ENCODE measurements at places on chromosomes 2 and 18.

DNA sequence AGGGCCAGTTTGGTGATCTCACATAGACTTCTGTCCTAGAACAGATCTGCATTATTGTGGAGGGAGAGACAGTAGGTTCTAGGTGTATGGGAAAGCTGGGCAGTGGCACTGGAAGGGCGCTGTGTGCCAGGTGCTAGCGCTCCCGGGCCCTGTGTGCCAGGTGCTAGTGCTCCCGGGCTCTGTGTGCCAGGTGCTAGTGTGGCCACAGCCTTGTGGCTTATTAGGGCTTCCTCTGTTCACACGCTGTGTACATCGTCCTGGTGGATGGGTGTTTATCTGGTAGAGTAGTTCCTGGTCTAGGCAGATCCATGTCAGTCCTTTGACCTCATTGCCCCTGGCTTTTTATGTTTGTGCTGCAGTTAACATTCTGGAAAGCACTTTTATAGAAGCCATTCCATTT is 263.4 kb downstream of the AGAP1 start:
- no peak for DNase-seq

GRCh38 chr2:186751078-186751477 is 57.2 kb downstream of the FAM171B start:
- DNase-seq = no peak

DNA sequence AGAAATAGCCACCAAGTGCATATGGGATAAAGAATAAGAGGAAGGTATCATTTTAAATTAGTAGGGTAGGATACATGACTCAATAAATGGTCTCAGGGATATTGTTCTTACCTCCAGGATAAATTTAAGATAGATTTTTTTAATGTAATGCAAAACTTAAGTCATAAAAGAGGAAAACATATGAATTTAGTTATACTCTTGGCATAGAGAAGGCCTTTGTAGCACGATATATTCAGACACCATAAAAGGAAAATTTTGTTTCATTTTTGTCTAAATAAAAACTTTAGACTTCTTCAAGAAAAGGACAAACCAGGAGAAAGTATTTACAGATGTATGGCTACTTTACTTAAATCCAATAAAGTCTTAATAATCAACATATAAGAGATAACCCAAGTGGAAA is 78.5 kb upstream of the CAB39 start:
- DNase-seq = no peak

DNA sequence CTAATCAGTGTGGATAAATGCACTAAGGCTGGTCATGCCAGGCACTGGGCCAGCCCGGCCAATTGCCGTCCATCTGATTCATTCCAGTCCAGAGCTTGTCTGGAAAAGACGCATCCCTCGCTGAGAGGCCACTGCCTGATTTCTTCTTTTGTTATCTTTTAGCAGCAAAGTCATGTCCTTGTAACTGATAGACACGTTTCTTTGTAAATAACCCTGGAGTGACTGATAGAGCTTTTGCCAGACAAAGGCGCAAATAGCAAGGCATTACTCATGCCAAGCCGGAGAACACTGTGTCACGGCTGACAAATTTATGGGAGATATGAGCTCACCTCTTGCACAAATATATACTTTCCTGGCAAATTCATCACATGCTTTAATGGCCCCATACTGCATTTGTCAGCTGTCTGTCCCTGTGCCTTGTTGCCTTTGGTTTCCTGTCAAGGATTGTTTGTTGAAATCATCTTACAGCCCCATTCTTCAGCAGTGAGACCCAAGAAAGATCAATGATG is 164.4 kb downstream of the ETAA1 start:
- DNase-seq = no peak

- no peak for DNase-seq
Observed at GRCh38 chr2:173090276-173090877, 14.7 kb downstream of the MAP3K20 start.

DNA sequence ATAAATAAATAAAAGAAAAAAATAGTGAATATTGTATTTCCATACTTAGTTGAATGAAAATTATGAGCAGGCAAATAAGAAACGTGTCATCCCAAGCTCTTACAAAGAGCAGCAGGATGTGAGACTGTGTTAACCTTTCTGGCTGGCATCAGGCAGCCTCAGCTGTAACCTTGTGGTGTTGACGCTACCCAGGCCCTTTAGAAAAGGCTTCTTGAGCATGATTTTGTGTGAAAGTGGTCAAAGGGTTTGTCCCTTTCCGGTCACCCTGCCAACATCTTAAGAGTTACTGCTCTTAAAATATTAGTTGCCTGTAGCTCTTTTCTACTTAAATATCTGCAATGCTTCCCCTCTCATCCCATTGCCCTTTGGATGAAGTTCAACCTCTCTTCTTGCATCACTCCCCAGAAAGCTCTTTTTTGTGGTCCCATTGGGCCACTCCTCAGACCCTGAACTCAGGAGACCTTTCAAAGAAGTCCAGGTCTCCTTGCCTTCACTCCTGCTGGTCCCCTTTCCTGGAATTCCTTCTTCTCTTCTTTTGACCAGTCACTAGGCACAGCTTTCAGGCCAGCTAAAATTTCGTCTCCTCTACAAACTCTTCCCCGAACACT is 35.0 kb downstream of the RHOB start:
- DNase-seq = no peak

GRCh38 chr2:65974067-65974723 is 460.7 kb upstream of the MEIS1 start:
- no peak for DNase-seq

- DNase-seq = no peak
Observed at GRCh38 chr2:170086117-170086688, 91.7 kb upstream of the MYO3B start.

DNA sequence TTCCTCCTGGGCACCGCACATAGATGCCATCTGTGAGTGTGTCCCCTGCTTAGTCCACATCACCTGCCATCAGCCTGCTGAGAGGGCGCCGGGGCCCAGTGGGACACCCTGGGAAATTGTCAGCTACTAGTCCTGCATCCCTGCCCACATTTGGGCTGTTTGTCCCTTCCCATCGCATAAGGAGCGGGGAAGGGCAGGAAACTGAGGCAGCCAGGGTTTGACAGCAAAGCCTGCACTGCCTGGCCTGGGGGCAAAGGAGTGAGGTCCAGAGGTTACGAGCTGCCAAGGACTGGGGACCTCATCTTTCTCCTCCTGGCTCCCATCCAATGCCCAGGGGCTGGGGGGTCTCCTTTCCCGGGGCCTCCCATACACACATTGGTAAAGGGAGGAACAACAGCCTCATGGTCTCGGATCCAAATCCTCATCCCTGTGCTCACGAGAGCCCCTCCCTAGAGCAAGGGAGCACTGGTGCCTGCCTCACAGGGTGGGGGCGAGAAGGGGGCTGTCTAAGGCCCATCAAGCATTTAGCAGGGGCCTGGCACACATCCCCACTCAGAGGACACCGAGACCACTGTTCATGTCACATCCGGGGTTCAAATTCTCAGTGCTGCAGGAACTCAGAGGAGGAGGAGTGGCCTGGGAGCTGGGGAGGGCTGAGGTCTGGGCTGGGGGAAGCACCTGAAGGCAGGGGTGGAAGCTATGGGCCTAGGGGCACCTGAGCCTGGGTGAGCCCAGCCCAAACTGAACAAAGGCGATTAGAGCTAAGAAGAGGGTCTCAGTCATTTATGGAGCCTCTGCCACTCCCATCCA is 113.8 kb downstream of the SMAD7 start:
- no peak for DNase-seq

DNA sequence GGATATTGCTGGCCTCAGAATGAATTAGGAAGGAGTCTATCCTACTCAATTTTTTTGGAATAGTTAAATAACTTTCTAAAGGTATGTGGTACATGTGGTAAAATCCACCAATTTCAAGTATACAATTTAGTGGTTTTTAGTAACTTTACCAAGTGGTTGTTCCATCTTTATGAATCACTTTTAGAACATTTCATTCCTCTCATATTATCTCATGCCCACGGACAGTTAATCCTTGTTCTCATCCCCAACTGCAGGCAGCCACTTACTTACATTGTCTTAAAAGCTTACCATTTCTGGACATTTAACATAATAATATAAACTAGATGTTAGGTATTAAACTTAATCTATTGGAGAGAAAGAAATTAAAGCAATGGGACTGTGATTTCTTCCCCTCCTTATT is 146.3 kb upstream of the ZC3H15 start:
- no peak for DNase-seq

GRCh38 chr18:10138719-10139118 is 224.9 kb downstream of the VAPA start:
- no peak for DNase-seq

GRCh38 chr2:196183172-196183473 is 11.7 kb upstream of the STK17B start:
- no peak for DNase-seq

GRCh38 chr2:94956797-94957391 is 68.6 kb upstream of the MAL start:
- no peak for DNase-seq

GRCh38 chr18:53817976-53818950 is 406.2 kb downstream of the MBD2 start:
- DNase-seq = no peak

DNA sequence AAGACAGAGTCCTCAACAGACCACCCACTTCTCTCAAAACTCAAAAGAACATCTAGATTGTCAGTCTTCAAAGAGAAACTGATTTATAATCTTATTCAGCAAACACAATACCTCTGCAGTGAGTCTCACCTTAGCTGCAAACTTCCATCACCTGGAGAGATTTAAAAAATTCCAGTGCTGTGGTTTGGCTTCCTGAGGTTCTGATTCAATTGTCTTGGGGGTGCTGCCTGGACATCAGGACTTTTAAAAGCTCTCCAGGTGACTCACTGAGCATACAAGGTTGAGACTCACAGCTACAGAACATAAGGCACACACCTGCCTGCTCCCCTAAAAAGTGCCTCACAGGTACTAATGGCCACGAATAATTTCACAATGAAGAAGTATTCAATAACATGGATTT is 40.3 kb downstream of the RNF152 start:
- no peak for DNase-seq

DNA sequence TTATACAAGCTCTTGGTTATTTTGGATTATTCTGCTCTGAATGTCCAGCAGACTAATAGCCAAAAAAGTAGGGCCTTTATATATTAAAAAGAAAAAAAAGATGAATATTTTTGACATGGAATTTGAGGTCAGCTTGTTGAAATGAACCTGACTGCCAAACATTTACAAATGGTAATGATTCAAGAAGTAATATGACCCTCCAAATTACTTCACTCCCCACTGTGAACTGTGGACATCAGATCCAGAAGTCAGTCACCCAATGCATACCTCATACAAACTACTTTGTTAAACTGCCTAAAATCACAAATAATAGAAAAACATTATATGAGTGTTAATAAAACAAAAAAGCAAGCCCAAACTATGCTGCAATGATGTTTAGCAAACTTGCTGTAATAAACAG is 10.0 kb downstream of the EPG5 start:
- no peak for DNase-seq

DNA sequence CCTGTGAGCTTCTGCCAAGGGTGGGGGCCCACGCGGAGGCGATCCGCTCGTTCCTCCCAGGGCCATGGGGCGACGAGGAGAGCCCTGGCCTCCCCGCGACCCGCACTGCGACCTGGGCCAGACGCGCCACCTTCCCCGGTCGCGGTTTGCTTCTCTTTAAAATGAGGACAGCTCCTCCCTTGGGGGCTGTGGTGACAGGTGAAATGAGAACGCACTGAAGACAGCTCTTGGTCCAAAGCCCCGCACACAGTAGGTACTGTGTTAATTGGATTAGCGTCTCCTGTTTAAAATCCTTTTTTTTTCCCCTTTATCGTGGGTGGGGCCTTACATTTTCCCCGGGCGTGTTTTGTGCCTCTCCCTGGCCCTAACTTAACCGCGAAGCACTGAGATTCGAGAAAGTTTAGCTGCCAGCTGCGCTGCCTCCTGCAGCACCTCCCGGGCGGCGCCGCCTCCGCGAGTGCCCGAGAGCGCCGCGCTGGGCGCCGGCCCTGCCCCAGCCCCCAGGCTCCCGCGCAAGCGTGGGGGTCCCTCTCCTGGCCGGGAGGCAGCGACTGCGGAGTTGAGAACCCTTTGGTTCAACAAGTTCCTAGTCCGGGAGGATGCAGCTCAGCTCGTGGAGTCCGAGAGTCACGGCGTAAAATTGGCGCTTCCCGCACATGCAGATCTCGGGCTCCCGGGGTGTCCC is 1.1 kb downstream of the HPCAL1 start:
- peak; percentile 21 for DNase-seq

DNA sequence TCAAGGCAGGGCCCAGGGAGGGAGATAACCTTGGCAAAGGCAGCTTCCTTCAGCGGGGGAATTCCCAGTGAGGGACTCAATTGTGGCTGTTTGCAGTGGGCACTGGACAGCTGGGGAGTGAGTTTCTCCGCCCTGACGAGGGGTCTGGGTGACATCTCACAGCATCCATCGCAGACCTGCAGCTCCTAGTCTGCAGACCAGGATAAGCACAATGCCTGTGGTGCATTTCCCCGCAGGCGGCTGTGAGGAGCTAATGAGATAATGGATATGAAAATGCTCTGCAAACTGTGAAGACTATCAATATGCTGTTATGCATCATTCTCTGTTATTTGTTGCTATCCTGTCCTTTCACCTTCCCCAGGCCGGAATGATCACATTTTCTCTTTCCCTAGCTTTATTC is 30.0 kb upstream of the CYP1B1 start:
- no peak for DNase-seq

GRCh38 chr2:108942888-108943287 is 46.1 kb downstream of the EDAR start:
- no peak for DNase-seq

- DNase-seq = no peak
Observed at GRCh38 chr2:133063775-133064174, 393.8 kb upstream of the LYPD1 start.

Measured in T-helper 22 cell (primary cell).